ENCODE measurements at places on chromosomes 2 and 18.
A peak's percentile ranks its signal among the peaks of the same experiment; 100 is the strongest.

- no peak for DNase-seq
Observed at GRCh38 chr2:25473131-25473530, 131.4 kb upstream of the DNMT3A start.

DNA sequence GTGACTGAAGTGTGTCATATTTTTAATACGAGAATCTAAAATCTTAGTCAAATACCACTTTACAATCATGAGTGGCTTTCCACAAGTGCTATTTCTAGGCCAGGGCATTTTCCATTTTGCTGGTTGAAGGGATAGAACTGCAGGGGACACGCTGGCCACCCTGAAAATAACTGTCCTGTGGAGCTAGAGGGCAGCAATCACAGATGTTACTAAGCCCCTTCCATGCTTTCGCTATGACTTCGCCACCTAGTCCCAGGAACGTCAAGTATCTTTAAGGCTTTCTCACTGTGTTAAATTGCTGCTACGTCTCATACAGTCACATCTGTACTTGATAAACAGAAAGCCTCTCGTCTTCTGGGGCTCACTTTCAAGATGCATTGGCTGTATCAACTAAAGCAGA is 171.8 kb downstream of the CDH2 start:
- no peak for DNase-seq

- DNase-seq: no peak
Observed at GRCh38 chr18:59062643-59063006, 77.1 kb upstream of the SEC11C start.

- peak; percentile 76 for DNase-seq
Observed at GRCh38 chr2:78778756-78779510, 246.6 kb upstream of the REG3G start.

- DNase-seq: no peak
Observed at GRCh38 chr2:239962890-239963591, 62.1 kb downstream of the NDUFA10 start.

DNA sequence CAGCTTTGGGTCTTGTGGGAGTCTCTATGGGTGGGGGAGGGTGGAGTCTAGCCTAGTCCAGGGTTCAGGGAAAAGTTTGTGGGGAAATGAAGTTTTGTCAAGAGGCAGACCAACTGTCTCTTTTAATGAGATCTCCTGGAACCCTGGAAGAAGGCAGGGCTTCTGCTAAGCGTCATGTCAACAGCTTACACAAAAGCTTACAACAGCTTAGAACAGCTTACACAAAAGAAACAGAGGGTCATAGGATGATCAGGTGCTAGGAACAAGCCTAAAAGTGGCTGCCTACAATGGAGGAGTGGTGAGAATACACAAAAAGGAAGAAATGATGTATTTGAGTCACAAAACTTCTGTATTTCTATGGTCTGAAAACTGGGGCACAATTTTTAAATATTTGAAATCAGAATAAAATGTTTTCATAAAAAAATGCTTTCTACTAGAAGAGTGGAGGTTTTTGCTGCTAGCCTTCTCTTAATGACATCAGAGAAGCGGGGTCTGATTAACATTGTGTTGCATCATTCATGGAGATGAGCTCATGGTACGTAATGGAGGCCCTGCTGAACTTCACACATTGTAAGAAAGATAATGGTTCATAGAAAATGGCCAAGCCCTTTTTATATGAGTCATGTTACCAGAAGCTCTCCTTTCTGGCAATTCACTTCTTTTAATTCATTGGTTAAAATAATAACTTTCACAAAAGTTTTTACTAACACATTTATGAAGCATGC is 351.0 kb downstream of the PIK3C3 start:
- DNase-seq: no peak

GRCh38 chr18:31688606-31689005 is 4.2 kb upstream of the B4GALT6 start:
- no peak for DNase-seq

DNA sequence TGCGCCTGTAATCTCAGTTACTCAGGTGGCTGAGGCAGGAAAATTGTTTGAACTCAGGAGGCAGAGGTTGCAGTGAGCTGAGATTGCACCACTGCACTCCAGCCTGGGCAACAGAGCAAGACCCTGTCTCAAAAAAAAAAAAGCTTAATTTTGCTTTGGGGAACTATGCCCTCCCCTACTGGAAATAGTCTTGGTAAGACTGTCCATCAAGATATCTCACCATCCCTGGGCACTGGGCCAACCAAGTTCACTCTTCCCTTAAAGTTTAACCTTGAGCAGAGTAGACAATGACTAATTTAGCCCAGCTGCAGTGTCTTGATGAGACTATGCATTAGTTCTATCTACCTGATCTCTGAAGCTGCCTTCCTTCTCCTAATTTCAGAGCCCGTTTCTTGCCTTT is 44.7 kb downstream of the ASXL2 start:
- DNase-seq: no peak

DNA sequence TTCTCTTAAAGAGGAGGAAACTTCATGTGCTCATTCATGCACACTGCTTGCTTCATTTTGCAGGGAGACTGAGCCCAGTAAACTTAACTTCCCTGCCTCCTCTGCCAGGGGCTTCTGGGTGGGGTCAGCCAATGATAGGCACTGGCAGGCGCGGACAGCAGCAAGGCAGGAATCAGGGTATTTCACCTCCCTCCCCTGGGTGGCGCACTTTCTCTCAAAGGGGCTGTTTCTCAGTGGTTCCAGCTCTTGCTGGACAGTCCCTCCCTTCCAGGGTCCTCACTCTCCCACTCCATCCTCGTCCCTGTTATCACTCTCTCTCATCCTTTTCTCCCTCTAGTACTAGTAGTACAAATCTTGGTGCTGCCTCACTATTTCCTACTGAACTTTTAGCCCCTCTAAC is 320.5 kb upstream of the ZNF521 start:
- no peak for DNase-seq

DNA sequence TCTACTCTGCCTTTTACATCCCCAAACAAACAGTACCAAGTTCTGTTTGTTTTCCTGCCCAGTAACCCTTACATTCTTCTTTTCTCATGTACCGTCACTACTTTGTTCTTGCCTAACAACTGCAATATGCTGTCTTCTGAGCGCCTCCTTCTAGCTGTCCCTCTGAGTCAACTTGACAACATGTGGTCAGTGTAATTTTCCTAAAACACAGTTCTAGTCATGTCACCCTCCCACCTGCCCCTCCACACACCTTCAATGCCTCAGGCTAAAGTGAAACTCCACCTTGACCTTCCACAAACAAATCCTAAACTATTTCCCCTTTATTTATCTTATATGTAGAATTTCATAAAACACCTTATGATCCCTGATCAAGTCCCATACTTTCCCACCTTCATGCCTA is 124.6 kb upstream of the CD302 start:
- no peak for DNase-seq

- peak; percentile 65 for DNase-seq
Observed at GRCh38 chr2:44974064-44974715, 32.7 kb downstream of the SIX3 start.

DNA sequence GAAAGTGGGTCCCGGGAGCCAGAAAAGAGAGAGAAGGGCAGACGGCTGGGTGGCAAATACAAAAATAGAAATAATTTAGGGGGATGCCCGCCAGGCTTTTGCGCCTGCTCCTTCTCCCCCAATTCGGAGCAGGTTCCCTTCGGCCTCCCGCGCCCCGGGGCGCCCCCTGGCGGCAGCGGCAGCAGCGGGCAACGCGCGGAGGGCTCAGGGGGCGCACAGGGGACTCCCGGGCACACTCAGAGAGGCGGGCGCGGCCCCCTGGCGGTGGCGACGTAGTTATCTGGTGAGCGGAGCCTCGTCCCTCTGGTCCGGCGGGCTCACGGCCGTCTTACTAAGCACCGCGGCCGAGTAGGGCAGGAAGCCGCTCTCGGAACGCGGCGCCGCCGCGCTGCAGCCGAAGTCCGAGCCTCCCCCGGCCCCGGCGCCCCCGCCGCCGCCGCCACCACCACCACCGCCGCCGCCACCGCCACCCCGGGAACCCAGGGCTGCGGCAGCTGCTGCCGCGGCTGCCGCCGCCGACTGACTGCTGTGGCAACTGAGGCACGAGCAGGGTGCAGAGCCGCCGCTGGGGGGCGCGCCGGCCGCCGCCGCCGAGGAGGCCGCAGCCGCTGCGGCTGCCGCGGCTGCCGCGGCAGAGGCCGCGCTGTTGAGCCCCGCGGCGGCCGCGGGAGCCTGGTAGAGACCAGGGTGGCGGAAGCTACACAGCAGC is 3.8 kb downstream of the EVX2 start:
- peak; percentile 87 for DNase-seq

DNA sequence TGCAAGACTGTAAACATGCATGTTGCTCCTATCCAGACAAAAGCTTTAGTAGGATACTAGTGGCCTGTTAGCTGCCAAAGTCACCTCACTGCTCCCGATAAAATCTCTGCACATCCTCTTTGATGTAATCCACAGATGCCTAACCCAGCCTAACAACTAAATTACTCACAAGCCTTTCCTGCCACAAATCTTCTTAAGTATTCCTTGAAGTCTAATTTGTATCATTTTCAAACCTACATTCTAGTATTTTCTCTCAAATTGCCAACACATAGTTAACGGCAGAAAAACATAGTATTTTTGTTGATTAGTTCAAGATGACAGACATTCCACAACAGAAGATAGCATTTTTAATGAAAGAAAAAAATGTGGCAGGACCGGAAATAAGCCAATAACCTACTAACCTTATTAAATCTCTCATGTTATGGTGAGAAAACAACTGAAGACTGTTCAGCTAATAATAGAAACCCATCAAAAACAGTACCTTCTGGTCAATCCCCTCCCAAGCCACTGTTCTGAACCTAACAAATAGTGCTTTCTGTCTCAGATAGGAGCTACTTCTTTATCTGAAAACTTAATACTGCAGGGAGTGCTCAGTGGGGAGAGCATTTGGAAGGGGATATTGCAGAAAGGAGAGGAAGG is at the start of gene MPP4:
TSS of gene MPP4 (minus strand) at position 57 of the 639 bp plus-strand sequence. CDS start 4,690 bp downstream, outside the sequence.
- DNase-seq: peak; percentile 46

GRCh38 chr2:143177096-143177786 is 48.0 kb downstream of the ARHGAP15 start:
- no peak for DNase-seq

GRCh38 chr2:101064505-101064867 is 62.4 kb downstream of the RPL31 start:
- DNase-seq: no peak

DNA sequence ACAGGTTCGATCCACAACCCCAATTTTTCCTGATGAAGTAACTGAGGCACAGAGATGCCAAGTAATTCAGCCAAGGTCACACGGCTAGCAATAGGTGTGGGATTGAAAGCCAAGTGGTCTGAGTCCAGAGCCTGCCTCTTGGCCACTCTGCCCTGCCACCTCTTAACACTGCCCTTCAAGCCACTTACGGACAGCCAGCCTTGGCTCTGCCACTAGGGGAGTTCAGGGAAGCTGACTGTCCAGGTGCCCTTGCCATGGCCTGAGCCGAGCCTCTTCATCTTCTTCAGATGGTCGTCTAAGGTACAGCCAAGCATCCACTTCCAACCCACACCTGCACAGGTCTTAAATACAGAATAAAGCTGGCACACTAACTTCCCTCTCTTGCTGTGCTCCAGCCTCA is 99.3 kb upstream of the GPR45 start:
- DNase-seq: no peak
